ENCODE measurements at places on chromosomes 2 and 18.

DNA sequence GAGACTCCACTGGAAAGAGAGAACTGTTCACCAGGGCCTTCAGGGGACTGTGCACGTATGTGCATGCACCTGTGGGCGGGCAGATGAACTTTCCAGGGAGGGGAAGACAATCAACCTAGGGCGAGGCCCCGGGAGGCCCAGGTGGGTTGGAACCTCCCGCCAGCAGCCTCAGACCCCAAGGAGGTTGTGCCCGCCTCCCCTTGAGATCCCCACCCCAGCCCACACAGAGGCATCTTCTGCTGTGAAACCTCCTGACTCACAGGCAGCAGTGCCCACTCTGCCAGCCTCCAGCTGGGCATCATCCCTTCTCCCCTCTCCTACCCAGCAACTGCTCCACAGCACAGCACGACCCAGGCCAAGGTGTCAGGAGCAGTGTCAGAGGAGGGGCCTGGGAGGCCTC is 54.4 kb downstream of the FAM178B start:
- DNase-seq = no peak

GRCh38 chr18:45108754-45109153 is 428.1 kb downstream of the SETBP1 start:
- no peak for DNase-seq

GRCh38 chr2:74554820-74555531 is 456 bp downstream of the DOK1 start:
- peak; percentile 37 for DNase-seq

DNA sequence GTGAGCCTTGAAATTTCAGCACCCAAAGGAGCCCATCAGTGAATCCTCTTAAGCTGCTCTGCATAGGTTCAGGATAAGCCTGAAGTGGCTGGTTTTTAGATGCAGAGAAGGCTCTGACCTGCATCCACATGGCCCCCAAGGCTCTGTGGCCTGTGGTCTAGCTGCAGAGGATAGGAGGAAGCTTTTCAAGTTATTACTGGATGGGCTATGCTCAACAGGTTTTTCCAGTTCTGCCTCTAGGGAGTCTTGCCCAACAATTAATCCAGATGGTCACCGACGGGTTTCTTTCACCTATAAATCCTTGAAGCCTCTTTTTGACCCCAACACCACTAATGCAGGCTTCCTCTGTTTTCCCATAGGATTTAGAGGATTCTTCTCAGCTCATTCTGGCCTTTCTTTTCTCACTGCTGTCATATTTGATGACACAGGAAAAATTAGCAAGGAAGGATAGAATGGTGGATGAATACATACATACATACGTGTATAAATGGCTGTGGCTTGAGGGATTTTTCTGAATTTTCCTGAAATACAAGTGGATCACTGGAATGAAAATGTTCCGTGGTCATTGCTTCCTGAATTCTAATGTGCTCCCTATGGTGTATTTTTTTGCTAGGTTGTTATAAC is 52.2 kb upstream of the BCL2L11 start:
- no peak for DNase-seq

DNA sequence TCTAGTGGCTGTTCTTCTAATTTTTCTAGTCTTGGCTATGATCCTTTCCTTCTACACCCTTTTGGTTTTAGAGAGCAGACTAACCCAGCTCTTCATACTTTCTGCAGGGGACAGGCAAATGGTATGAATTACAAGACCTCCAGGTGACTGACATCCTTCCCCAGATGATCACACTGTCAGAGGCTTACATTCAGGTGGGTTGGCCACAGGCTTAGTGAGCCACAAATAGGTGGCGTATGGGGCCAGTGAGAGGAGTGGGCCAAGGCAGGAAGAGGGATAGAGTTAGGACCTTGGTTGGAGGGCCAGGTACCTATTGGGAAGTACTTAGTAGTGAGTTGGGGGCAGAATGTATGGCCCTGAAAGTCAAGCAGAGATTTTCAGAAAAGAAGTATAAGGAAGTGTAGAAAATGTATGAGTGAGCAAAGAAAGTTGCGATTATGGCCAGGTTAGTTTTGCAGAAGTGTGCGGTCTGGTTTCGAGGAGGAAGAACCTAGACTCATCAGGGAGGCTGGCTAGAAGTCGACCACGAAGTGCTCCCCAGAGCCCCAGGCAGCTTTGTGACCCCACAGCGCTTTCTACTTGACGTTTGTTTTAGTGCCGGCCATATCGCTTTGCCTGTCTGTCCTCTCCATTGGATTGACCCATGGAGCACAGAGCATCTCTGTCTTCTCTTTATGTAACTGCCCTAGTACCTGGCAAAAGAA is 20.0 kb downstream of the SFTPB start:
- no peak for DNase-seq
